ENCODE measurements at places on chromosomes 5 and 9. TPM values are rescaled to one million over a fixed set of nuclear protein-coding genes. Genes with fewer than 3 reads are reported as not detected.

Gene ARHGEF37
- 0.61 TPM for total RNA-seq

Gene LCN9
- not detected for total RNA-seq

Gene OGN
- total RNA-seq = not detected

Gene PHF24
- not detected for total RNA-seq

Gene TMEM215
- not detected for total RNA-seq

Gene GPR150
- 0.63 TPM for total RNA-seq

Gene SUSD3
- total RNA-seq = 2.1 TPM

- DNase-seq = no peak
Measured at GRCh38 chr5:72799721-72800120, 16.7 kb upstream of the TNPO1 start.

DNA sequence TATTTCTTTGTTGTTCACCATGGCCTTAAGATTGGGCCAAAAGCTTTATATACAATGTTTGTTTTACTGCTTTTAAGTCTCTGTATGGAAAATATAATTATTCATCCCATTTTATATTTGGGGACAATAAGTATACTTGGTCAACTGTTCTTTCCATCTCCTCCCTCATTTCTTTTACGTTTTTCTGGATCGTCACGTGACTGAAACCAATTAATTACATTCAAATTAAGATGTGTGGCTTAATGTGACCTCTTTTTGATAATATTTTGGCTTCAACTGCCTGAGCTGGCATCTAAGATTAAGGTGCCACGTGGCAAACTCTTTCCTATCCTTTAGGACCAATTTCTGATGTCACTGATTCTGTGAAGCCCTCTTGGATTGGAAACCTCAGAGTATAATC, 250.1 kb upstream of the SGCD start:
- no peak for DNase-seq

- DNase-seq = no peak
Measured at GRCh38 chr9:136965771-136966484, 11.4 kb upstream of the PTGDS start.

DNA sequence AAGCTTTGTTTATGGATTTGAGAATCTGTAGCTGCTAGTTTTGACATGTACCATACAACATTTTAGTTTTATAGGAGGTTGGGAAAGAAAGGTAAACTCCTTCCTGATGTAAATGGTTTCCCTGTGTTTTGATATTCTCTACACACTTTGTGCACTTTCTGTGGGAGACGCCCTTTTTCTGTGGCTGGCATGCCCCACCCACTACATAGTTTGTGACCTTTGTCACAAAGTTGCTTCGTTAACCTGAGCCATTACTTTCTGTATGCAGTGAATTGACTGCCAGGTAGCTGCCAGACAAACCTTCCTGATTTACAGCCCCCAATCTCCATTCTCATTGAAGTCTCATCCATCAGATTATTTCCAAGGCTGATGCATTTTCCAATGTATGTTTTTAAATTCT, 90.6 kb downstream of the NLN start:
- peak; percentile 7 for DNase-seq

GRCh38 chr9:125538092-125538473, 168.9 kb downstream of the MAPKAP1 start:
- DNase-seq = no peak

DNA sequence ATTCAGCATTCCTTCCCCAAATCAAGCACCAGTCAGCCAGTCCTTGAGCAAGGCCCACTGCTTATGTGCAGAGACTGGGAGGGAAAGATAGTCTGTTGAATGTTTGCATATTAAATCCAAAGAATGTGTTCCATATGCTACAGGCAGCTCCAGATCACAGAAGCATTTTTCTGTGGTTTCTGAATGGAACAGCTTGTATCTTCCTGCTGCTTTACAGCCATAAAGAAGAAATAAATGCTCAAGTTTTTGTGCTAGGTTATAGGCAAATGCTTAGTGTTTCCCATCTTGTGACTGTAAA, 310.3 kb downstream of the TRIM36 start:
- no peak for DNase-seq

DNA sequence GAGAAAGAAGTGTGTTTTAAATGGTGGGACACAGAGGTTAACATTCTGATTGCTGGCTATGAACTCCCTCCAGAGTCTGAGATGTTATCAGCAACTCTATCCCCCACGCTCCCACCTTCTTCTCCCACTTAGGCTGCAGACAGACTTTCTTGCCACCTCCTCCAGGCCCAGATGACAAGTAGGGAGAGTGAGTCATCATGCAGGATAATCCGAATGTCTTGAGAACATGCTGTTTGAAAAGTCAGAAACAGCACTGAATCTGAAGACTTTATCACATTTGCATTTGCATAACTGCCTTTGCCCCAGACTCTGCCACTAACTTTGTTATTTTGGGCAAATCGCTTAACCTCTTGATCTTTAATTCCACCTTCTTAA, 139.8 kb downstream of the ESM1 start:
- DNase-seq = no peak

- DNase-seq = no peak
Measured at GRCh38 chr5:162289489-162289888, 221.9 kb downstream of the GABRG2 start.

- DNase-seq = no peak
Measured at GRCh38 chr5:147382776-147383175, 127.1 kb downstream of the DPYSL3 start.

DNA sequence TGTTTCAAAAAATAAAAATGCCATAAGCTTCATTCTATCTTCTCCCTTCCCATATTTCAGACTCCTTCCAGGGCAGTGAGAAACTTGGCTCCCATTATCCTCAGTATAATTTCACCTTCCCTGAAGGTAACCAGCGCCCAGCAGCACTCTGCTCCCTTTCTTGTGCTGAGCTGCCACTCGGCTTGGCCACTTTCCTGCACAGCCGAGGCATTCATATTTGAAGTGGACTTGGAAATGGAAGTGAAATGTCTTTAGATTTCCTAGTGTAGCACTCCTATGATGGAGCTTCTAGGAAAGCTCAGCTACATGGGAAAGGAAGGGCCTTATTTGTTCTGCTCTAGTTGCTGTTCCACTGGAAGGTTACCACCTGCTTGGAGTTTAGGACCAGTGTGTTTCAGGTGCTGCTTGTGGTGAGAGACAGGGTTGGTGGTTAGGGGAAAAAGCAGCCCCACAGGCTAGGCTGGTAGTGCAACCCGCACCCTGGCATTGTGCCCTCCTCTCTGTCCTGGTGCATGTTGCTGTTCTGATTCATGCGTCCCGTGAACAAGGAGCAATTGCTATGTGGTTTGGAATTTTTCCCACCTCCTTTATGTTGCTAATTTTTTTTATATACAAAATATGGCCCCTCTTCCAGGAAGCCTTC, 53.8 kb downstream of the RAD23B start:
- DNase-seq = no peak
